ENCODE measurements at places on chromosomes 12 and 14.

DNA sequence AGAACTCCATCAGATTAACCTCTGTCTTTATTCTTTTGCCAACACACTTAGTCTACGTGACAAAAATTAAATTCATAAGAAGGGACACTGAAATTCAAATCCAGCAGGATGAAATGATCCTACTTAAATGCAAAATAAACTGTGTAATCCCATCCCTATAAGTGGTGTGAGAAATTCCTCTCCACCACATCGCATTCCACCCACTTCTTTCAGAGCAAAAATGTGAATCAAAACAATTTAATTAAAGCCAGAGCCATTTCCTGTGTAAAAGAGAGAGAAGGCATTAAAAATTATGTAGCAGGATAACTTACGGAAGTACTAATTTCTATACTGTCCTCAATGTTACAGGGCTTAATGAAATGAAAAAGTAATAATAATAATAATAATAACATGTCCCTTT lies 844.3 kb downstream of the GALC start:
- no peak for DNase-seq

- DNase-seq, result no peak
These were observed 1.1 kb upstream of the INSM2 start for GRCh38 chr14:35532783-35533356.

DNA sequence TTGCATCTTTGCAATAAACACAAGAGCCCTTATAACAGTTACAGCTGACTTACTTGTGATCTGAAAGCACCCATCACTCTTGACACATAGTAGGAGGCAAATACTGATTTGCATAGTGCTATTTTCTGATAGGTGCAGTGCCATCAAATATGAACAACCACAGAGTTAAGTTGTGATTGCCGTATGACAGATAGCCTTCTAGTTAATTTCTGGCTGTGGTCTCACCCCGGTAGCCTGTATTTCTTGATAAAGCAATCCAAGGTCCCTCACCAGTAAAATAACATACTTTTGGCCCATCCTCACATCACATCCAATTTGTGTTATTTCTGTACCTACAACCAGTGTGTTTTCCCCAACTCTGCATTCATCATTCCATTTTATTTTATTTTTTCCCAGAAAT lies 23.3 kb upstream of the STYK1 start:
- no peak for DNase-seq

DNA sequence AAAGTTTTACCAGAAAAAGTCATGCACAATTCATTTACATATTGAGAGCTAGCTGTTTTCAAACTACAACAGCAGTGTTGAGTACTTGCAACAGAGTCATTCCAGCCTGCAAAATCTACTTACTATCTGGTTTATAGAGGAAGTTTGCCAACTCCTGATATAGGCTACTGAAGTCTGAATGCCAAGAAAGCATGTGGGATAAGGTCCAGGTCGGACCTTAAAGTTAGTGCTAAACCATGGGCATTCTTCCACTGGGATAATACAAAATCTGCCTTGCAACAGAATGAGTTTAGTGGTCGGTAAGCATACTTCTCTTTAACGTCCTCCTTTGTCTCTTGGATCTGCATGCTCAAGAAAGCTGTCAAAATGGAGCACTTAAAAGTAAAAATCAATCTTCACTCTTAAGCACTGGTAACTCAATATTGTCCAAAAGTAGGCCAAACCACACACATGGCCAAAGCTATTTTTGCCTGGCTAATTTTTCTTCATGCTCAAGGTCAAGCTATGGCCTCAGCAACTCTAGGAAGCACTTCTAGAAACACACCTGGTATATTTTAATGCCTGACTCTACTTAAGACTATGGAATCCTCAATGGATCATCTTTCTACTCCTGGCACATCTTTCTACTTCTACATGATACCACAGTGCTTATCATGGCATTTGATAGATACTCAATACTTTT lies 364.9 kb upstream of the KITLG start:
- no peak for DNase-seq

GRCh38 chr12:71438670-71439361 lies 782 bp upstream of the LGR5 start:
- DNase-seq, result no peak

- no peak for DNase-seq
These were observed 134.7 kb downstream of the CMAS start for GRCh38 chr12:22180705-22181104.

- no peak for DNase-seq
These were observed 161.1 kb downstream of the SLC35F4 start for GRCh38 chr14:57704763-57705162.
